ENCODE measurements at places on chromosomes 12 and 14.
A peak's percentile ranks its signal among the peaks of the same experiment; 100 is the strongest.

GRCh38 chr14:52356025-52356424, 41.9 kb downstream of the PTGER2 start:
- DNase-seq, result no peak

GRCh38 chr12:49296836-49297694, 2.1 kb downstream of the PRPH start:
- DNase-seq, result peak; percentile 34

DNA sequence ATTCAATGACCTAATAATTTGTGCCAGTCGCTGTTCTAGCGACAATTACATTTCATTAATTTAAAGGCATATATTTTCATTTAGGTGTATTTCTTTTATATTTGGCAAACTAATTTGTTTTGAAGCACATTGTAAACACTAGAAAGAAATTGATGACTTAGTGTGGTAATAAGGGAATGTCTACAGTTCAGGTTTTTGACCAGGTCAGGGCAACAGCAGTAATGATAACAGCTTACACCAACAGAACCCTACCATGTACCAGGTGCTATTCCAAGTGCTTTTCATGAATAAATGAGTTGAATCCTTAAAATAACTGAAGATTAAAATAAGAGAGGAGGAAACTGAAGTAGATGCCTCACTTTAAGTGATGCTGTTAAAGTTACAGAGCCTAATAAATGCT, 85.4 kb upstream of the SLC38A2 start:
- DNase-seq, result no peak

DNA sequence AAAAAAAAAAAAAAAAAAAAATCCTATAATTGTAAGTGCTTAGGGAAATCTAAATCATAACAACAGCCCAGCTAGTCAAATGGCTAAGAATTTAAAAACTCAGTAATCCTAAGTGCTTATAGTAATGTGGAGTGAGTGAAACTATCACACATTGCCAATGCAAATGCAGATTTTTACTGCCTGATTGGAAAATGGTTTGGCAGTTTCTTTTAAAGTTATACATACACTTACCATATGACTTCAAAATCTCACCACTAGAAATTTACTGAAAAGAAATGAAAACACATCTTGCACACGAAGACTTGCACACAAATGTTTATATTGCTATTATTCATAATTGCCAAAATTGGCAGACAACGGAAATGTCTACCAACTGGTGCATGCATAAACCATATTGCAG, 51.3 kb upstream of the STXBP6 start:
- DNase-seq, result no peak

GRCh38 chr12:21989819-21990412, 48.7 kb upstream of the ABCC9 start:
- no peak for DNase-seq

DNA sequence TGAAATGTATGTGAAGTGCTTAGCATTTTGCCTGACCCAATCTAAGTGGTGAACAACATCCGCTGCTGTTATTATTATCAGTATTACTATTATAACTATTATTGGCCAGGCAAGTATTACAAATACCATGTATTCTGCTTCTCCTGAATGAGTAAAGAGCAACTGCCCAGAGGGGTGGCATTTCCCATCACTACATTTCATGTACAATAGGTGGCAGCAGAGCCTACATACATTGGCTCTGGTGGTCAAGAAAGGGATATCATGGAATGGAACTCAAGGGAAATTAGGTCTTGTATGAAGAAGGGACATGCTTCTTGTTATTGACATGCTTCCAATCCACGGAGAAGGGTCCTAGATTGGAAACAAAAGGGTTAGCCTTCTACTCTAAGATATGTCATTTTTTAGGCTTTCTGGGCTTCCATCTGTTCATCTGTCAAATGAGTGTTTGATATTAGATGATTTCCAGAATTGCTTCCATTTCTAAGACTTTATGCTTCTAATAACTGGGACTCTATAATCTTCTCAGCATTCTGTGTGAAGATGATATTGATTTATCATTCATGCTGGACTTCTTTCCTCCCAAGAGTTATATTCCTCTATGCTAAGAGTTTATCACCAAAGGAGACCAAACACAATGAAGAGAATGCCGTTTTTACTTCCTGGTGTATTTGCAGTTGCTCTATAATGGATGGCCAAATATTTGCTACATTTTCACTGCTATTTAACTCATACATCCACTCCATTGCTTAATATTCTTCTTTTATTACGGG, 239.1 kb downstream of the SSPN start:
- peak; percentile 13 for DNase-seq
